Neural progenitor cell (in vitro differentiated cells): ENCODE measurements at places on chromosomes 13 and 19.

- no peak for DNase-seq
Observed at GRCh38 chr19:15159251-15159650, 41.5 kb downstream of the NOTCH3 start.

DNA sequence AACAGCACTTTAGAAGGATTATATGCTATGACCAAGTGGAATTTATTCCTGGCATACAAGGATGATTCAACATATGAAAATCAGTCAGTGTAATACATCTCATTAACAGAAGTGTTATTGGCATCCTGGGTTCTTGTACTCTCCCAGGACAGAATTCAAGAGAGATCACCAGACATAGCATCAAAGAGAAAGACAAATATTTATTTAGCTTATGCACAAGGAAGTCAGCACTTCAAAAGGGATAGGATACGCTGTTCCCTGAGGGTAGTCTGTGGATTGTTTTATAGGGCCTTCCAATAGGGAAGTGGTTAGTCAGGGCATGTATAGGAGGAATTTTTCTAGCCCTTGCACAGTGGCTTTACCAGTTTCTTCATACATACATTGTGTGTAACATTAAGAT lies 1238.0 kb downstream of the PCDH17 start:
- no peak for DNase-seq

- DNase-seq = peak; percentile 90
Observed at GRCh38 chr19:5394551-5395505, 54.2 kb upstream of the PTPRS start.

GRCh38 chr19:4043966-4044715 lies 22.6 kb downstream of the ZBTB7A start:
- no peak for DNase-seq

- no peak for DNase-seq
Observed at GRCh38 chr13:71829547-71829946, 37.5 kb downstream of the DACH1 start.

- no peak for DNase-seq
Observed at GRCh38 chr13:60311527-60311926, 85.5 kb upstream of the TDRD3 start.

GRCh38 chr13:107043021-107043956 lies 475.4 kb upstream of the ARGLU1 start:
- DNase-seq = no peak

- no peak for DNase-seq
Observed at GRCh38 chr13:104008541-104009435, 942.6 kb upstream of the SLC10A2 start.

DNA sequence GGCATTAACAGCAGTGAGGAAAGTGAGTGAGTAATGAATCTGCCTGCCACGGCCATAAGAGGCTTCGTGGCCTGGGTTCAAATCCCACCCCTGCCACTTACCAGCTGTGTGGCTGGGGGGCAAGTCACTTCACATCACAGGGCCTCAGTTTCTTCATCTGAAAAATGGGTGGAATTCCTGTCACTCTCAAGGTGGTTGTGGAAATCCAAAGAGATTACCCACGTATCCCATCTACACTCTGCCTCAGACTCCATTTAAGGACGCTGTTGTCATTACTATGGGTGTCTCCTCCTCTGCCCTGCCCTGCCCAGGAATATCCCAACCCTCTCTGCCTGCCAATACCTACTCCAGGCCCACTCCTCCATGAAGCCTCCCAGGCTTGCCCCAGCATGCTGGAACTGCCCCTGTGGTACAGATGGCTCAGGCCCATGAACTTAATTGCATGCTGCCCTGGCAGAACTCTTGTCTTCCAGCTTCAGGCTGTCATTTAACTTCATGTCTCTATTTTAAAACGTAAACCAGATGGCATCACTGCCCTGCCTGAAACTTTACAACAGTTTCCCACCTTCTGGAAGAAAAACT lies 3.1 kb downstream of the GIPC1 start:
- DNase-seq = no peak

GRCh38 chr13:74683411-74683810 lies 549.2 kb upstream of the KLF12 start:
- no peak for DNase-seq
